ENCODE measurements at places on chromosomes 4 and X.

- no peak for DNase-seq
Observed at GRCh38 chr4:35993606-35994005, 250.7 kb downstream of the ARAP2 start.

- DNase-seq, result no peak
Observed at GRCh38 chrX:139560221-139560620, 29.7 kb downstream of the F9 start.

GRCh38 chr4:39591290-39591689, 47.4 kb downstream of the SMIM14 start:
- DNase-seq, result no peak

GRCh38 chr4:137069473-137069872, 462.8 kb downstream of the PCDH18 start:
- DNase-seq, result no peak

GRCh38 chrX:47608130-47608810, 11.4 kb downstream of the SYN1 start:
- DNase-seq, result no peak

- no peak for DNase-seq
Observed at GRCh38 chr4:164224871-164225270, 529.1 kb upstream of the SMIM31 start.

DNA sequence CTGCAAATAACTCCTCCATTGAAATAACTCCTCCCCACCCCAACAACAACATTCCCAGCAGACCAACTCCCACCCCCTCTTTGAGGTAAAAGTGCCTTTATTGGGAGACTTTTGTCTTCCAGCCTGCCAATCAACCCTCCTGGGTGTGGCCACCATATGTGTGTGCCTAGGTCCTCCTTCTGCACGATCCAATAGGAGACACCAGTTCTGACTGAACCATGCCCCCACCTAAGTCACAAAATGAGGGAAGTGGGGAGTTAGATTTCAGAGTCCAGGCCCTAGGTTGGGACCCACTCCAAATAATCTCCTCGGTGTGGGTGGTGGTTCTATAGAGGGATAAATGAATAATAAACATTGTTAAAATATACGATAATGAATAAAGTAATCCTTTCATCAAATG, 3.0 kb downstream of the PLP2 start:
- DNase-seq, result no peak

GRCh38 chr4:139633195-139633594, 32.4 kb upstream of the MGST2 start:
- no peak for DNase-seq

DNA sequence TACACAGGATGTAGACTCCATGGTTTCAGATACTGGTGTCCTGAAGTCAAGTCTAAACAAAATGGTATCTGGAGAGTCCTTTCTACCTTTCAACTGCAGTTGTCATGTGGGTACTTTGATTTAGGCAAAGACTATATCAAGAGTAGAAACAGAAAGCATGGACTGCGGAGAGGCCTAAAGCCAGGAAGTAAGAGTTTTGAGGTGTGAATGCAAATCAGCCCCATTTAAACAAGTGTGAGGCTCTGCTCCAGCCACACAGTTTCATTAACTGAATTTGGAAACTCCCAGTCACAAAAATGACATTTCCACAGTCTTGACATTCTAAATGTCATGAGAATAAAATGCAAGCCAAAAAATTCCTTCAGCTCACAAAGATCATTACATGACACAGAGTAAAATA, 87.2 kb upstream of the MCF2 start:
- no peak for DNase-seq

- DNase-seq, result no peak
Observed at GRCh38 chr4:72712997-72713396, 144.0 kb upstream of the ADAMTS3 start.

DNA sequence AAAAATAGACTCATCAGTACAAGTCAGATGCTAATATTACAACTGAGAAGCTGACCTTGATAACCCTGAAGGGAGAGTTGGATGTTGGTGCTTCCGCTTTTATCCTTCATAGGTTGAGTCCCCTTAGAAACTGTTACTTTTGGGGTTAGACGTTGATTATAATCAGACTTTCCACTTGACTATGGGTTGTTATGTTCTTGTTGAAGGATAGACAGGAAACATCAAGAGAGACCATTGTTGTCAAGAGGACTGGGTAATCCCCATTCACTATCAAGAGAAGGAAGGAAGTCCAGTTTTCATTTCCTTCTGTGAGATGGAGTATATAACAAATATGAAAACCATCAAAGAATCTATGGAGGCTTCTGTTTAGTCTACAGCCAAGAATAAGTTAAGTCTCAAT, 229.9 kb upstream of the AFF2 start:
- DNase-seq, result no peak

- DNase-seq, result no peak
Observed at GRCh38 chrX:125295337-125295736, 24.3 kb upstream of the TEX13C start.

- no peak for DNase-seq
Observed at GRCh38 chr4:57435300-57435699, 325.1 kb upstream of the IGFBP7 start.

DNA sequence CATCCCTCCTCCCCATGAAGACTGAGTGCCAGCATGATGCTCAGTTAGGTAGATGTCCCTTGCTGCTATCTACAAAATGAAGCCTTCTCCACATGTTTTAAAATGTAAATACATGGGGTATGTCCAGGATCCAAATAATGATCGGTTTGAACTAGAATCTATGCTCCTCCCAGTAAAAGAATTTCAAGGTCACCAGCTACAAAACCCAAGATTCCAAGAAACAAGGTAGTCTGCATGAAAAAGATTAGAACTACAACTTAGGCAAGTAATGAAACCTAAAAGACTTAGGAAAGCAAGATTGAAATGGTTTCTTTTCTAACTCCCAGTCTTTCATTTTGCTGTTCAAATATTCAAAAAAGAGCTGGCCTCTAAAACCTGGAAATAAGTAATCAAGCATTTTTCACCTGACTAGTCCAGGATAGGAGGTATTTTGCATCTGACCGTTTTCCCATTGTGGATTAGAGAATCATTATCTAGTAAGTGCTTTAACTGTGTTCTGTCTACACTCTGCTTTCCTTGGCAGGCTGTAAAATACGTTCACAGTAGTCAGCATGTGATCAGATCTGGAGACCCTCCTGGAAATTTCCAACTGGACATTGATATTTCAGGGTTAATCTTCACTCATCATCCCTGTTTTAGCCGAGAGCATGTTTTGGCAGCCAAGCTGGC, 57.4 kb downstream of the CC2D2A start:
- DNase-seq, result no peak
